ENCODE measurements at places on chromosomes 6 and 20. TPM values are rescaled to one million over a fixed set of nuclear protein-coding genes. Genes with fewer than 3 reads are reported as not detected.

- peak overlapping the region; percentile 86 for H3K4me3 ChIP-seq
- H3K27me3 ChIP-seq = no peaks in the 10 kb centered on the region
- peaks cover 23% of the 10 kb centered on the region for H3K36me3 ChIP-seq
- H3K27ac ChIP-seq = peak overlapping the region; percentile 92
- peaks cover 43% of the 10 kb centered on the region for H3K4me1 ChIP-seq
Measured at GRCh38 chr6:159691133-159691962, 1.7 kb downstream of the SOD2 start.

GRCh38 chr6:52910091-52910490, 593 bp upstream of the GSTA3 start:
- no peaks in the 10 kb centered on the region for H3K27me3 ChIP-seq
- no peak overlapping the region for H3K4me3 ChIP-seq
- no peaks in the 10 kb centered on the region for H3K4me1 ChIP-seq
- H3K27ac ChIP-seq = no peak overlapping the region
- H3K36me3 ChIP-seq = no peaks in the 10 kb centered on the region

- H3K27ac ChIP-seq = no peak overlapping the region
- no peaks in the 10 kb centered on the region for H3K4me1 ChIP-seq
- no peak overlapping the region for H3K4me3 ChIP-seq
- no peaks in the 10 kb centered on the region for H3K36me3 ChIP-seq
- H3K27me3 ChIP-seq = peaks cover 4% of the 10 kb centered on the region
Measured at GRCh38 chr20:46849751-46850150, 44.9 kb upstream of the EYA2 start.

DNA sequence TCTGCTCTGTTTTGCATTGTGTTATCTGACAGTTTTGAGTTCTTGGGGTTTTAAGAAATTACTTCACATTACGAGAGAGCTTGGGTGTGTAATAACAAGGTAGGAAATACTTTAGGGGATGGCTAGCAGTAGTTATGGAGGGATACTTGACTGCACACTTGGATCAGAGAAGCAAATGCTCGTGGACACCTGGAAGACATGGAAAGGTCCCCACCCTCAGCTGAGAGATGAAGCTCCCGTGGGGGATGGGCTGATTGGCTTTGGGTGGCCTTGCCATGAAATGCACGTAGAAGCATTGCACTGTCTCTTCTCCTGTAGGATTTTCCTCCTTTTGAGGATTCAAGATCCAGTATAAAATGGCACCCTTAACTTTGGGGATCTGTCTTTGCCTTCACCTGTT, 61.5 kb upstream of the UNC93A start:
- no peak overlapping the region for H3K4me3 ChIP-seq
- H3K36me3 ChIP-seq = no peaks in the 10 kb centered on the region
- DNase-seq = no peak
- no peak overlapping the region for H3K27ac ChIP-seq
- H3K27me3 ChIP-seq = peaks cover 79% of the 10 kb centered on the region

DNA sequence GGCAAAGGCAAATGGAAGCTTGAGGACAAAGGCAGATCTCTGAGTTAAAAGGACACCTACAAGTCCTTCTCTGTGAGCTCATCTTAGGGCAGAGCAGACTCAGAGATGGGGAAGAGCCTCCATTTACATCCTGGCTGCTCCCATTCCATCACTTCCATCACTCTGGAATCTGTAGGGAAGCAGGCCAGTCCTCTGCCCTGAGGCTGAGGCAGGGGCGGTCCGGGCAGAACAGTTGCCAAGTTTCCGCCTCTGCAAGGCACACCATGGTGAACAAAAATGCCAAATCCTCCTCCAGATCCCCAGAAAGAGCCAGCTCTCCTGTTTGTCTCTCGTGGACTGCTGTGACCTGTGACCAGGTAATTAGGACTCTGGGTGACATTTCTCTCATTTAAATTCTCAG, 209.6 kb upstream of the SSTR4 start:
- no peaks in the 10 kb centered on the region for H3K27me3 ChIP-seq
- H3K4me1 ChIP-seq = no peaks in the 10 kb centered on the region
- no peak overlapping the region for H3K4me3 ChIP-seq
- no peak overlapping the region for H3K27ac ChIP-seq
- no peak for DNase-seq
- no peaks in the 10 kb centered on the region for H3K36me3 ChIP-seq

- H3K27me3 ChIP-seq = peaks cover 32% of the 10 kb centered on the region
- no peak overlapping the region for H3K4me3 ChIP-seq
- H3K4me1 ChIP-seq = peaks cover 8% of the 10 kb centered on the region
Measured at GRCh38 chr6:100335991-100336390, 128.7 kb downstream of the SIM1 start.

DNA sequence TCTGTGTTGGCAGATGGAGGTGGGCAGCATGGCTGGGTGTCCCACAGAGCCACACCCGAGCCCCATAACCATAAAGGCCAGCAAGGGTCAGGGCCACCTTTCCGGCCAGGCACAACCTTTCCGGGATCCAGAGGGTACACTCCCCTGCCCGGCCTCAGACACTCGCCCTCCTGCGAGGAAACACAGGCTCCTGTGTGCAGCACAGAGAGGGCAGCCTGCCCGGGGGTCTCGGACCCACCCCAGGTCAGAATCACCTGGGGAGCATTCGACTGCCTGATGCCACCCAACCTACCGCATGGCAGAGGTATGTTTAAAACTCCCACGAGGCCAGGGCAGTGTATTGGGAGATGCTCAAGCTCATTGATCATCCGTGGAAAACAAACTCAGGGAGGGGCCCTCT, 260.3 kb downstream of the TAF4 start:
- no peaks in the 10 kb centered on the region for H3K36me3 ChIP-seq
- no peak overlapping the region for H3K4me3 ChIP-seq
- peaks cover 5% of the 10 kb centered on the region for H3K27me3 ChIP-seq
- no peaks in the 10 kb centered on the region for H3K4me1 ChIP-seq

DNA sequence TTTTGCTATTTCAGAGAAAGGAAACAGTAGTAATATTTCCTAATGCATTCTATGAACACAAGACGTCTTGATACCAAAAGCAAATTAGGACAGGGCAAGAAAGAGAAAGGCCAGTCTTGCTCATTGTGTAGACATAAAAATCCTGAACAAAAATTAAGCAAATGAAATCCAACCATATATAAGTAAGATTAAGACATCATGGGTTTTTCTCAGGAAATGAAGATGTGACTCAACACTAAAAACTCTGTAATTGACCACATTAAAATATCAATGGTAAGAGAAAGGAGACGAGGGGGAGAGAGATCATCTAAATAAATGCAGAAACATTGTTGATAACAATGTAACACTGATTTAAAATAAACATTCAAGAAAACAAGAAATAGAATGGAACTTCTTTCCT, 205.4 kb downstream of the SOD2 start:
- H3K4me1 ChIP-seq = no peaks in the 10 kb centered on the region
- no peak overlapping the region for H3K27ac ChIP-seq

GRCh38 chr6:40323881-40324634, 263.1 kb downstream of the LRFN2 start:
- H3K27me3 ChIP-seq = peaks cover 32% of the 10 kb centered on the region
- H3K4me3 ChIP-seq = no peak overlapping the region
- H3K4me1 ChIP-seq = peaks cover 13% of the 10 kb centered on the region
- no peak for DNase-seq
- no peaks in the 10 kb centered on the region for H3K36me3 ChIP-seq
- no peak overlapping the region for H3K27ac ChIP-seq

GRCh38 chr6:1526398-1527072, 83.2 kb upstream of the FOXC1 start:
- DNase-seq = no peak
- peaks cover 15% of the 10 kb centered on the region for H3K27me3 ChIP-seq
- H3K4me3 ChIP-seq = no peak overlapping the region
- no peaks in the 10 kb centered on the region for H3K36me3 ChIP-seq

GRCh38 chr6:56766806-56767178, 124.1 kb upstream of the DST start:
- no peaks in the 10 kb centered on the region for H3K36me3 ChIP-seq
- no peaks in the 10 kb centered on the region for H3K4me1 ChIP-seq
- no peak overlapping the region for H3K27ac ChIP-seq
- H3K27me3 ChIP-seq = no peaks in the 10 kb centered on the region
- no peak overlapping the region for H3K4me3 ChIP-seq

DNA sequence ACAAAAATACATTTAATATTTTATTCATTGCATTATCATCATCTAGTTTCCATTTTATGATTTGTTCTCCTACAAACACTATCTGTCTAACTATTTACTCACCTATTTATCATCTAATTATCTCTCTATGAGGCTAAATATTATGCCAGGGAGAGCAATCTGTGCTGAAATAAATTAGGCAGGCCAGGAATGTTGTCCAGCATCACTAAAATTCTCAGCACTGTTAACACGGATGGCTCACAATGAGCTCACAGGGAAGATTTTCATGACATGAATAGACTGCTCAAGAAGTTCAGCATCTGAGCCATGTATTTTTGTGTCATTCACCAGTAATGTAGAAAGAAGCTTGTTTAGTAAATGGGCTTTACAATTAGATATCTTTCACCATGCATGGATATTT, 1277.2 kb downstream of the GRIK2 start:
- H3K36me3 ChIP-seq = no peaks in the 10 kb centered on the region
- no peak overlapping the region for H3K4me3 ChIP-seq
- no peak for DNase-seq
- no peak overlapping the region for H3K27ac ChIP-seq
- no peaks in the 10 kb centered on the region for H3K27me3 ChIP-seq

DNA sequence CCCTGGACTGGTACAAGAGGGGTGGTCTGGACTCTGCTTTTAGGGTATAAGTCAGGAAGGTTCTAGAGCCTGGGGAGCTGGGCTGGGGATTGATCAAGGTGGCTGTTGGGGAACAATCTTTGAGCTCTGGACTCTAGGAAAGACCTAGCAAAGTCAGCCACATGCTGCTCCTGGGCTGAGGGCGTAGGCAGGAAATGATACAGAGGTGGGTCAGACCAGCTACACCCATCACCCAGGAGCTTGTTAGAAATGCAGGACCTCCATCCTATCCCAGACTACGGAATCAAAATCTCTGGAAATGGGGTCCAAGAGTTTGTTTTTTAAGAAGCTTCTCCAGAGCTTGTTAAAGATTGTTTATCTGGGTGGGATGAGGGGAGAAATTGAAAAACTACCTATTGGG, 9.4 kb downstream of the ADTRP start:
- no peak overlapping the region for H3K27ac ChIP-seq
- H3K27me3 ChIP-seq = peaks cover 20% of the 10 kb centered on the region
- no peak overlapping the region for H3K4me3 ChIP-seq
- DNase-seq = no peak

DNA sequence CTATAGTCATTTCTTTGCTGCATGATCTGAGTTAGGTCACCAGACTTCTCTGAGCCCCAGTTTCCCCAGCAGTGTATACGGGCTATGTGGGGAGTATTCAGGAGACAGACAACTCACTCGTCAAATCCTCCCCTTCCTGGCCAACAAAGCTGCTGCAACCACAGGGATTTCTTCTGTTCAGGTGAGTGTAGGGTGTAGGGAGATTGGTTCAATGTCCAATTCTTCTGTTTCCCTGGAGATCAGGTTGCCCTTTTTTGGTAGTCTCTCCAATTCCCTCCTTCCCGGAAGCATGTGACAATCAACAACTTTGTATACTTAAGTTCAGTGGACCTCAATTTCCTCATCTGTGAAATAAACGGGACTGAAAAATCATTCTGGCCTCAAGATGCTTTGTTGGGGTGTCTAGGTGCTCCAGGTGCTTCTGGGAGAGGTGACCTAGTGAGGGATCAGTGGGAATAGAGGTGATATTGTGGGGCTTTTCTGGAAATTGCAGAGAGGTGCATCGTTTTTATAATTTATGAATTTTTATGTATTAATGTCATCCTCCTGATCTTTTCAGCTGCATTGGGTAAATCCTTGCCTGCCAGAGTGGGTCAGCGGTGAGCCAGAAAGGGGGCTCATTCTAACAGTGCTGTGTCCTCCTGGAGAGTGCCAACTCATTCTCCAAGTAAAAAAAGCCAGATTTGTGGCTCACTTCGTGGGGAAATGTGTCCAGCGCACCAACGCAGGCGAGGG, 594 bp upstream of the CDKN1A start:
- peak; percentile 51 for DNase-seq
- peaks cover 14% of the 10 kb centered on the region for H3K36me3 ChIP-seq
- no peaks in the 10 kb centered on the region for H3K27me3 ChIP-seq
- peaks cover 55% of the 10 kb centered on the region for H3K4me1 ChIP-seq
- H3K27ac ChIP-seq = peak overlapping the region; percentile 85

DNA sequence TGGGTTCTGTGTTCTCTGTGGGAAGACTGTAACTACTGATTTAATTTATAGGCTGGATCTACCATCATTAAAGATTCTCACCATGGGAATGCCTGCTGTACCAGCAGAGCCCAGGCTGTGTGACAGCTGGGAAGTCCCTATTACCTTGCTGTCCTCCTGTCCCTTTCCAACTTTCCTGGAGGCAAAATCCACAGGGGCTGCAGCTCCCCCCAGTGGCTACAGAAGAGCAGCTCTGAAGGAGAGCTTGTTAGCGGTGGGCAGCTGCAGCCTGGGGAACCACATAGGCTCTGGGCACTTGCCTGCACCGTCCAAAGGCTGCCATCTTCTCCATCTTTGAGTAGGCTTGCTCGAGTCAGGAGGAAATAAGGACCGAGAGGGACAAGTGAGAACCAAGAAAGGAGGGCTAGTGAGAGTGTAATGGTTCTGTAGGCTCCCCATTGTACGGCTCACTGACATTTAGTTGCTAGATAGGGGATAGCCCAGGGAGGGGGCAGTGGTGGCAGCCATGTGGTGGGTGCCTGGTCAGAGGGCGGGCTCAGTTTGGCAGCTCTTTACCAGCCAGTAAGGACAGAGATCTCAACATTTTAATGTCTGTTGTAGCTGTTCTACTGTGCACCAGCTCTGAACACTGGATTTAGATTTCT, 155.1 kb upstream of the MLIP start:
- peaks cover 27% of the 10 kb centered on the region for H3K27me3 ChIP-seq
- DNase-seq = peak; percentile 51
- no peak overlapping the region for H3K27ac ChIP-seq
- H3K36me3 ChIP-seq = no peaks in the 10 kb centered on the region

GRCh38 chr6:68197356-68197755, 437.7 kb upstream of the ADGRB3 start:
- no peaks in the 10 kb centered on the region for H3K27me3 ChIP-seq
- DNase-seq = no peak
- H3K4me1 ChIP-seq = no peaks in the 10 kb centered on the region
- no peak overlapping the region for H3K27ac ChIP-seq

GRCh38 chr20:37542281-37542680, 14.6 kb upstream of the BLCAP start:
- no peak overlapping the region for H3K4me3 ChIP-seq
- no peaks in the 10 kb centered on the region for H3K36me3 ChIP-seq
- H3K27ac ChIP-seq = no peak overlapping the region
- peaks cover 10% of the 10 kb centered on the region for H3K27me3 ChIP-seq
- DNase-seq = no peak

DNA sequence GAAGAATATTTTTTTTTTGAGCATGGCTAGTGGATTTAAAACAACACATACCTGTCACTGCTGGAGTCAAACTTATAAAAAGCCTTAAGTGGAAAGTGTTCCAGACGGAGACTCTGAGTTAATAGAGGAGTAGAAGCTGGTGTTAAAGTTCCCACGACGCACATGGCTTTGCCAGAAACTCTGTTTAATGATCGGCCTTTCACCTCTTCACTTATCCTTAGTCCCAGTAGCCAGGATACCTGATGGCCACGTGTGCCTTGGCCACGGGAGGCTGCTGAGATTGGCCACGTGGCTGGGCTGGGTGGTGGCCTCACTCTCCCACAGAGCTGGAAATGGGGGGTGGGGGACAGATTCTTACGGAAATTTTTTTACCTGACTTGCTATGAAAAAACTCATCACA, 333.1 kb downstream of the ZFAND3 start:
- H3K36me3 ChIP-seq = no peaks in the 10 kb centered on the region
- no peaks in the 10 kb centered on the region for H3K4me1 ChIP-seq
- H3K27me3 ChIP-seq = no peaks in the 10 kb centered on the region

The PRPH2 gene
- 0.07 TPM for total RNA-seq

The DUSP22 gene
- 38.1 TPM for total RNA-seq

The TRIM38 gene
- total RNA-seq = 28.2 TPM

The ESR1 gene
- 0.21 TPM for total RNA-seq

The CST4 gene
- not detected for total RNA-seq

The NRN1 gene
- 0.26 TPM for total RNA-seq

Data from activated CD8-positive, alpha-beta memory T cell treated with anti-CD3 and anti-CD28 coated beads, Interleukin-2, amount 10 ng/mL, durations not matched to agents 7 days and 5 days (primary cell).